ENCODE measurements at places on chromosomes 16 and 17.
A peak's percentile ranks its signal among the peaks of the same experiment; 100 is the strongest.

DNA sequence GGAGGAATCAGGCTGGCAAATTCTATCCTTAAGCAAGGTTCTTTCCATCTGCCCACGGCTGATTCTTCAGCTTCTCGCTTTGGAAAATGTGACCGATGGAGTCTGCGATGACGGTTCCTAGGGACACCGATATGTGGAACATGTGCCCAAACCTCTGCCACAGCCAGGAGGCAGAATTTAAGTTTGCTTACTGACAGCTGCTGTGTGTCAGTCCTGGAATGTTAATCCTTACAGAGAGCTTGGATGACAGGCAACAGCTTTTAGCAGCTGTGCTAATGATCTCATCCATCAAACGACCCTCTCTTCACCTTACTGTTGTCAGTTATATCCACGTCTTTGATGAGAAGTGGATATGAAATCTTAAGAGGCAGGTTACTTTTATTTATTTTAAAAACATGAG, 11.4 kb upstream of the MYH13 start:
- DNase-seq, result peak; percentile 59

GRCh38 chr17:61087024-61087423, 312.6 kb upstream of the TBX2 start:
- DNase-seq, result no peak

GRCh38 chr17:79831265-79832217, 7.7 kb downstream of the CBX4 start:
- no peak for DNase-seq

DNA sequence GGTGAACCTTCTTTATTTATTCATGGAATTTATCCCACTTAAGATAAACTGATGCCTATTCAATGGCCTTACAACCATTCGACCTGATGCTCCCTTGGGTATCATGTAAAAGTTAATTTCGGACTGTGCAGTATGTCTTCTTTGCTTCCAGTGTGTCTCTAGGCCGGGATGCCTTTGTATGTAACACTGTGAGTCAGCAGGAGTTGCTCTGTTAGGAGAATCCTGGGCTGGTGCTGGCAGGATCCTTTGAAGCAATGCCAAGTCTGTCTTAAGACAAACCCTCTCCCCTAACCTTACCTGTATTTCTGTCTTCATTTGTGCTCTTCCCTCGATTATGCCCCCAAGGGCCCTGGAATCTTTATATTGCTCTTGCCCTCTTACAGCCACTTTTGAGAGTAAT, 37.9 kb upstream of the ABCA8 start:
- DNase-seq, result peak; percentile 20

DNA sequence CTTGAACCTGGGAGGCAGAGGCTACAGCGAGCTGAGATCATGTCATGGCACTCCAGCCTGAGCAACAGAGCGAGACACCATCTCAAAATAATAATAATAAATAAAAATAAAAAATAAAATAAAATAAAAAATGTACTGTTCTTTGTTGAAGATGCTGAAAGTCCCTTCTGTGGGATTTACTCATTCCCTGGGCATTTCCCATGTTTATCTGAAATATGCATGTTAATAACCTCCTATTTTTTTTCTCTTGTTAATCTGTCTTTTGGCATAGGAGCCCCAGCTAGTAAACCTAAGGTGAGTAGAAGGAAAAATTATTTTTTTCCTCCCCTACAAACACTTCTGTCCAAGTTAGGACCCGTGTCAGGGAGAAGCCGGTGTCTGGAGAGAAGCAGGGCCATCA, 34.4 kb downstream of the TMEM92 start:
- DNase-seq, result no peak

DNA sequence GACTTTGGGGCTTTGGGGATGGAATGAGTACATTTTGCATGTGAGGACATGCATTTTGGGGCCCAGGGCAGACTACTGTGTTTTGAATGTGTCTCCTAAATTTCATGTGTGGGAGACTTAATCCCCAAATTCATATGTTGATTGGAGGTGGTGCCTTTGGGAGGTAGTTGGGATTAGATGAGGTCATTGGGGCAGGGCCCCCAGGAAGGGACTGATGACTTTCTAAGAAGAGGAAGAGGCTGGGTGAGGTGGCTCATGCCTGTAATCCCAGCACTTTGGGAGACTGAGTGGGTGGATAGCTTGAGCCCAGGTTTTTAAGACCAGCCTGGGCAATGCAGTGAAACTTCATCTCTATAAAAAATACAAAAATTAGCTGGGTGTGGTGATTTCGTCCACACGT, 42.8 kb upstream of the RAI1 start:
- no peak for DNase-seq

GRCh38 chr16:58346831-58347371, 45.4 kb upstream of the GINS3 start:
- no peak for DNase-seq

GRCh38 chr16:23014592-23014991, 134.7 kb downstream of the USP31 start:
- no peak for DNase-seq

GRCh38 chr17:6427279-6427781, 7.6 kb downstream of the AIPL1 start:
- DNase-seq, result peak; percentile 37

Measured in fibroblast of upper back skin (primary cell).